ENCODE measurements at places on chromosomes 13 and 19.

- DNase-seq: no peak
These were observed 1.5 kb downstream of the UNC13A start for GRCh38 chr19:17686592-17687024.

- DNase-seq: no peak
These were observed 643.6 kb downstream of the PCDH9 start for GRCh38 chr13:66586489-66586888.

DNA sequence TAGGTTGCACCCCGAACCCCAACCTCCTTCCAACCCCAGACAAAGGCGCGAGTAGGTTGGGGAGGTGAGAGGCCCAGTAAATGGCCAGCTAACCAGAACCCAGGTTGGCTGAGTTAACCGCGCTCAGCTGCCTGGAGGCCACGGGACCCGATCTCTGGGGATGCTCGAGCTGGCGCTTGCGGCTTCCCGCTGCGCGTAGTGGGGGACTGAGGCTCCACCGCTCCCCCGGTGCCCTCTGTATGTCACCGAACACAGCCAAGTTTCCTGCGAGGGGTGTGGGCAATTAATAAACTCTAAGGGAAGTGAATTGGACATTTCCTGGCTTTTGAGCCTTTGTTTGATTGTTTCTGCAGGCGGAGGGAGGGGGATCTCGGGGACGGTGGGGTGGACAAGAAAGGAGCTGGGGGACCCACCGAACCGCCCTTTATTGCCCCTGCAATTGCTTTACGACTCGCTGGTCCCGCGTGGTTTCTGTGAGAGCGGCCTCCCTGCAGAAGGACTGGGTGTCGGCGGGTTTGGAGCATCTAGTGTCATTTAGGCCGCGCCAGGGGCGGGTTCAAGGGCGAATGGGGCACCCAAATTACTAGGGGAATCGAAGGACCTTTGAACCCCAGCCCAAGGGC lies 3.5 kb upstream of the ZIC5 start:
- no peak for DNase-seq

DNA sequence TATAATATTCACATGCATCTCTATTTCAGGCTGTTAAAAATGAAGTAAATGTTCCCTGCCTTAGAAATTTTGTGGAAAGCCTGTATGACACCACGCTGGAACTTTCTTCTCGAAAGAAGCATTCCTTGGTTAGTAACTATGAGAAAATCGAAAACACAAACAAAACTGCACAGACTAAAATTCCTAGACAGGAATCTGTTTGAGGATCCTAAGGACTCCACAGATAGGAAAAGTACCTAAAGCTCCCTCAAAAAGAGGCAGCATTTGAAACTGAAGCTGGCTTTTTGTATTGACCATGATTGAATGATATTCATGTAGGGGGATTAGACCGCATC lies 103.4 kb downstream of the FRY start:
- DNase-seq: no peak

GRCh38 chr13:86932776-86933334 lies 738.3 kb upstream of the SLITRK5 start:
- DNase-seq: no peak

DNA sequence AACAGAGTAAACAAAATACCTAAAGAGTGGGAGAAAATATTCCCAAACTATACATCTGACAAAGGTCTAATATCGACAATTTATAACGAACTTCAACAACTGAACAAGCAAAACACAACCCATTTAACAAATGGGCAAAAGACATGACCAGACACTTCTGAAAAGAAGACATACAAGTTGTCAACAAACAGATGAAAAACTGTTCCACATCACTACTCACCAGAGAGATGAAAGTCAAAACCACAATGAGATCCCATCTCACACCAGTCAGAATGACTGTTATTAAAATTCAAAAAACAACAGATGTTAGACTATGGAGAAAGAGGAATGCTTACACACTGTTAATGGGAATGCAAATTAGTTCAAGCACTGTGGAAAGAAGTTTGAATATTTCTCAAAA lies 233.8 kb upstream of the EDNRB start:
- DNase-seq: no peak

- no peak for DNase-seq
These were observed 71.1 kb downstream of the CBY2 start for GRCh38 chr13:45773236-45773635.

DNA sequence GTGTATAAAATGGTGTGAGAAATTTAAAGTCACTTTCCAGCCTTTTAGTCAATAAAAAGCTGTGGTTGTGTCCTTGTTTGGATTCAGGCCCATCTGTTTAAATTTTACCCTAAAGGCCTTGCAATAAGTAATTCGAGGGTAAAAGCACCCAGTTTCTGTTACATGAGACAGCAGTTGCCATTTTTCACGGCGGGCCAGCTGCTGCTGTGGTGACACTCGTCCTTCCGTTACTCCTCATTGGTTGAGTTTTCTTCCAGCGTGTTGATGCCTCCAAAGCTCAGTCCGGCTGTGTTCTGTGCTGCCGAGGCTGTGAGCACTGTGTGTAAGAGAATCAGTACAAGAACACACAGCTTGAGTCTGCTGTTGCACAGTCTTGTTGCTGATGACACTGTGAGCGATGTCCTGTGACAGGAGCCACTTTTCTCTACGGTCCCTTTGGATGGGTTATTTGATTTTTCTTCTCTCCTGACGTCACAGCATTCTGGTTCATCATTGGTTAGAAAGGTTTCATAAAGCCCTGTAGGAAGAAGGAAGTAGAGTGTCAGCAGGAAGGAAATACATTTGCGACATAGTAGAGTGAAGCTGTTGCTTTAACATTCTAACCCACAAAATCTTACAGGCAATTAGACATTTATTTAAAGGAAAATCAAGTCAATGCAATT lies 602.5 kb upstream of the ARGLU1 start:
- peak; percentile 43 for DNase-seq

- no peak for DNase-seq
These were observed 51.0 kb downstream of the SLC7A9 start for GRCh38 chr19:32818536-32818935.

- DNase-seq: peak; percentile 4
These were observed 13.7 kb downstream of the WBP4 start for GRCh38 chr13:41075034-41075433.

DNA sequence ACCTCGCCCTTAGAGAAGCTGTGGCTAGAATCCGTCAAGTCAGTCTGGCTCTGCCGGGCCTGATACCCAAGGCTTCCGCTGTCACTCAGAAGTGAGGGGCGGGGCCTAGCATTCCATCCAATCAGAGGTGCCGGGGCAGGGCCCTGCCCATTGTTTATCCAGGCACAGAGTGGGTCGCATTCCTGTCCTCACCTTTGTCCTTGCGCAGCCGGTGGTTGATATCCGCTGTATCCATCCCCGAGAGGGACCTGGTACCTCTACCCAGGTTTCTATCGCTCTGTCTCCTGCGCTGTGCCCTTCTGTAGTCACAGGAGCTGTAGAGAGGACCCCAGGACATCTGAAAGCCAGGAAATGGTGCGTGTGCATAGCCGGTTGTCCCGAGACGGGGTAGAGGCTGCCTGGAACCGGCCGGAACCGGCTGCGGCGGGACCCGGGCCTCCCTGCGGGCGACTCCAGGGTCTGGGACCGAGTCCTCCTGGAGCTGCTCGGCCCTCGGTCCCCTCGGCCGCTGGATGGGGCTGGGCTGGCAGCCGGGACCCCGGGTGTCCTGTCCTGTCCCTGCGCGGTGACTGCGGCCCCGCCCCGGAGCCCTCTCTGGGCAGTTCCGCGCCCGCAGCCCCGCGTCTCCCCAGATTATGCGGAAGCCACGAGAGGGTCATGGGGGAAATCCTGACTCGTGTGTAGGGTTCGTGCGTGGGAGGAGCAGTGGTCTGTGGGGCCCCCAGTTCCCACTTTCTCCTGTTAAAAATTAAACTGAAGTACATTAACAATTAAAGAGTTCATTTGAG lies at the start of gene ZNF763:
TSS of gene ZNF763 (plus strand) at position 183 of the 788 bp plus-strand sequence. CDS start at position 352, 169 bp downstream.
- DNase-seq: no peak

GRCh38 chr13:107867701-107868661 lies 347.4 kb downstream of the LIG4 start:
- peak; percentile 70 for DNase-seq

DNA sequence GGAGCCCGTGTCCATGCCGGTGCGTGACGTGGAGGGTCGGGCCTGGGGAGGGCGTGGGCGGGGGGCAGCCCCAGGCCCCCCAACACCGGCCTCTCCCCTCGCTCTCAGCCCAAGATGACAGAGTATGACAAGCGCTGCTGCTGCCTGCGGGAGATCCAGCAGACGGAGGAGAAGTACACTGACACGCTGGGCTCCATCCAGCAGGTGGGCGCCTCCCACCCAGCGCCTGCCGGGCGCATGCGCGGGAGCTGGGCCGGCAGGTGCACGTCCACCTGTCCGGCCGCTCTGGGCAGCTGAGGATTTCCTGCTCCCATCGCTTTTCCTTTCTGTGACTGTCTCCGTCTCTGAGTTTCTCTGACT lies 49.8 kb downstream of the VAV1 start:
- no peak for DNase-seq

- no peak for DNase-seq
These were observed 561.6 kb downstream of the TBC1D4 start for GRCh38 chr13:74920361-74920760.

- no peak for DNase-seq
These were observed 1.3 kb upstream of the PTOV1 start for GRCh38 chr19:49849433-49850220.

DNA sequence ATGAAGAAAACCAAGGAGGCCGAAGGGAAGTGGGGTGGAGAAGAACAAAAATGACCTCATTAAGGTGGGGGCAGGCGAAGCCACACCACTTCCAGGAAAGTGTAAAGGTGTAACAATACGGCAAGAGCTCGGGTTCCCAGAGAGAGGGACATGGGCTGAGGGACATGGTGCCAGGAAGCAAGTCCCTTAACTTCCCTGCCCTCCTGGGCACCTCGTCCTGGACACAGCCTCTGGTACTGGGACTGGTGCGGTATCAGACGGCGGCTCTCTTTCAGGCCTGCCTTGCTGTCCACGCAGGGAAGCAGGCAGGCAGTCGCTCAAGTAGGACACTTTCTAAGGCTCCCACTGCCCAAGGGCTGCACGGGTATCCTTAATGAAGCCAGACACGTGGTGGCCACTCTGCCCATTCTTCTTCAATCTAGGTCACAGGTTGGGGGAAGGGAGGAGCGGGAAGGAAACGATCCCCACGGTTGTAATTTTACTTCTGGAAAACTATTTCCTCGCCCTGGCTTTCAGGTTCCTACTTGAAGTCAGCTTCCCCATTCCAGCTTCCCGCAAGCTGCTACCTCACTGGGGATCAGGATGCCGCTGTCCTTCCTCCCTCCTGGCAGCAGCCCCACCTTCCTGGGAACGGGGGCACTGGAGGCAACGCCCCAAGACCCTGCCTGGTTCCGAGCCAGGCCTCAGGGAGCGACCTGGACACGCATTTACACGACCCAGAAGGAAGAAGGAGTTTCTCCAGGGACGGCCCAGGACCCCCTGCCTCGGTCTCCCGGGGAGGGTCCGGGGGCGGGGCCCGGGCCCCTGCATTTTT lies 1.2 kb downstream of the AP3D1 start:
- DNase-seq: no peak

GRCh38 chr19:2010135-2010668 lies 5.3 kb downstream of the BTBD2 start:
- no peak for DNase-seq

DNA sequence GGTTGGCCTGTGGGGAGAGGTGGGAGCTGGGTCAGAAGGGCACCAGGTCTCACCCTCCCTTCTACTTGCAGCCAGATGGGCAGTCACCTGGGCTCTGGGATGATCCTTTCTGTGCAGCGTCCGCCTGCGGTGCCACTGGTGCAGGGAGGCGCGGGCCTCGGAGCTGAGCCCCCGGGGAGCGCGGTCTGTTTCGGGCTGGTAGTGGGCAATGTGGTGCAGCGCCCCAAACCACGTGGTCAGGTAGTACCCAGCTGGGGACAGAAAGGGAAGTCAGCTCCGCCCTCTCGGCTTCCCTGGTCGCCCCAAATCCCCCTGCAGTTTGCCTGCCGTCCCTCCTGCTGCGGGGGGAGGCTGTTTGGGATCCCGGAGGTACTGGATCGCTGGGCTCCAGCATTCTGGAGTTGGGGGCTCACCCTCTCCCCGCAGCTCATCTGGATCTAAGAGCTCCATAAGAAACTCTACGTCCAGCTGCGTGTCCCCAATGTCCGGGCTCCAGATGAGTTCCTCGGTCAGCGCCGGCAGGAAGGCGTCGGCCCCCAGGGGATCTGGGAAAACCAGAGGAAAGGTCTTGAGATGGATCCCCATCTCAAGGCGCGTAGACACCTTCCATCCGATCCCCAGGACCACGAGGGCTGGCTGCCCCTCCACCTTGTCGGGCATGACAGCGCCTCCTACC lies 8.8 kb downstream of the RINL start:
- DNase-seq: no peak

Data from NCI-H1694 treated with DMSO at 0.1 percent for 48 hours (cell line).